ENCODE measurements at places on chromosomes 7 and 10.
A peak's percentile ranks its signal among the peaks of the same experiment; 100 is the strongest.

DNA sequence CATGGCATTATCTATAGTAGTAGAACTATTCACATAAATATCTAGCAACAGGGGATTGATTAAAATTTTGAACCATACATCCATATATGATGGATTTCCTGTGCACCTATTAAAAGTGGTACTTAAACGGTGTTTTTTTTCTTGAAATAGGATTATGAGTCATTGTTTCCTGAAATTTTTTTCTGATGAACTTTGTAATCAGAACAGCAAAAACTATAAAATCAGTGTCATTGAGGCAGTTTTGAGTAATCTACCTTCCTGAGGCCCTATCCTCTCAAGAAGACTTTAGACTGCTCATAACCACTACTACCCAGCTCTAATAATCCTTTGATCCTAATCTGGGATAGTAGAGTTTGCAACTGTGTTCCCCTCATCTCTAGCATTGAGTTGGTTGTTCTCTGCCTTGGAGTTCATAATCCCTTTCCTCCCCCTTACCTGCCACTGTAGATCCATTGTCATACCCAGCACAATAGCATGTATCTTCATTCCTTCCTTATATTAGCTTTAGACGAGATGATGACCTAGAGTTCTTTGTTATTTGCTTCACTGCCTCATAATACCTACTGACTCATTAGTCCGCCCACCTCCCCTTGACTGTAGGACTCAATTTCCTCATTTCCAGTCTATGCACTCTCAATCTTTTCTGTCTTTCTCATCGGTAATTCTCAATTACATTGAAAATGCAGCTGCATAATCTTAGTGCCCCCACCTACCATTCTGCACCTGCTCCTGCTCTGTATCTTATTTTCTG, 133.4 kb downstream of the LRRC4 start:
- DNase-seq, result no peak

DNA sequence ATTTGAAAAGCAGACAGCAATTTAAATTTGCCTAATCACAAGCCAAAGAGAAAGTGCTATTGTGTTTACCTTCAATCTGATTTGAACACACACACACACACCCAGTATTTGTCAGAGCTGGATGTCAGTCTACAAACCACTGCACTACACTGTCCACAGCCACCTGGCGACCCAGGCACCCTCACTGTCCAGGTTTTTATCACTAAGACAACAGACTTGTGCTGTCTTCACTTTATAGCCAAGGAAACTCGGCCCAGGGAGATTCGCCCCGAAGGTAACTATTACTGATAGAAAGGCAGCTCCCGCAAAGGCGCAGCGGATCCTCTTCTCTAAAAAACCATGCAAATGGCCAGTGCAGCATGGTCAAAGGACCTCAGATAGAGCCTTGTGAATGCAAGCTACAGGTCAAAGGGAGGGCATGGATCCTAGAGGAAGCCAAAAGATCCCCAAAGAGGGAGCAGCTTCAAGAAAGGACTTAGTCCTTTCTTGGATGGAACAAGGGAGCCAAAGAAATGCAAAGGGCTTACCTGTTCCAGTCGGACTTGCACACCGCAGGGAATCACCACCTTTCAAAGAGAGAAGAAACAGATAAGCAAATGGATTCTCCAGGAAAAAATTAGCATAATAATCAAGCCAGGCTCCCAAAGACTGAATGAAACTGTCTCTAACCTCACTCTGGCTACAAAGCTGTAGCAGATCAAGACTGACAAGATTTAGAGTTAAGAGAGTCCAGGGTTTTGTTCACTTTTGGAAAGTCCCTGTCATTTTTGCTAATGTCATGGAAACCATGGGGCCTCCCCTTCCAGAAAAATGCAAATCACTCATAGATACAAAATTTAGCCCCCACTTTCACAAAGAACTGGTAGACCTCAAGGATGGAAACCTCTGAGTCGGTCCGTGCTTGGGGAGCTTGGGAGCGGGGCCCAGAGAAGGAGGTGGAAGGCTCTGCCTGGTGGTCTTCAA, 101.1 kb downstream of the TNS3 start:
- no peak for DNase-seq

DNA sequence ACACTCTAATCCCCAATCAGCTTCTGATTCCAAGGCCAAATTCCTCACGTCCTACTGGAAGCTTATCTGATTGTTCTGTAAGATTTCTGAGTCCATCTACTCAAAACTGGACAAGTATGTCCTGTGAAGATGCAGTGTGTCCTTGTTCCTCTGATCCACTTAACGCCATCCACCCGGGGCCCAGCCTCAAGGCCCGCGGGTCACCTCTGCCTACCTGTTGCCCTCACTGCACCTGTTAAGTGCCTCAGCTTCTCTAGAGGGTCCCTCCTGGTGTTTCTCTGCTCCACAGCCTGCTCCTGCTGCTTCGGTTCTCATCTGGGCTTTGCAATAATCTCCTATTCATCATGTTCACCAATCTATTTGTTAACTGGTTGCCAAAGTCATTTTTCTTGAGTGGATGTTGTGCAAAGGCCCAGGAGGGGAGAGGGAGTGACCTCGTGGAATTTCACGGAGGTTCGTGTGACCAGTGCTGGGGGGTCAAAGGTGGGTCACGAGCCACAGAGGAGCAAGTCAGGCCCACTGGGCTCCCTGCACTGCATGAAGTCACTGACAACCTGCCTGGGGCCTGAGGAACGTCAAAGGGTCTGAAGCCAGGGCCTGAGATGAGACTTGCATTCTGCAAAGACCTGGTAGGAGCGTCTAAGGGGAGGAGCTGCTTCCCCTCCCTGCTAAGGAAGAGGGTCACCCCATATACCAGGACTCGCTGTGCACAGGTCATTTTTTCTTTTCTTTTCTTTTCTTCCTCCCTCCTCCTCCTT, 338.1 kb downstream of the WDR37 start:
- DNase-seq, result peak; percentile 32

- DNase-seq, result no peak
Observed at GRCh38 chr7:46756256-46756655, 825.7 kb downstream of the TNS3 start.

GRCh38 chr7:17939211-17939605, 1.1 kb downstream of the SNX13 start:
- DNase-seq, result no peak

DNA sequence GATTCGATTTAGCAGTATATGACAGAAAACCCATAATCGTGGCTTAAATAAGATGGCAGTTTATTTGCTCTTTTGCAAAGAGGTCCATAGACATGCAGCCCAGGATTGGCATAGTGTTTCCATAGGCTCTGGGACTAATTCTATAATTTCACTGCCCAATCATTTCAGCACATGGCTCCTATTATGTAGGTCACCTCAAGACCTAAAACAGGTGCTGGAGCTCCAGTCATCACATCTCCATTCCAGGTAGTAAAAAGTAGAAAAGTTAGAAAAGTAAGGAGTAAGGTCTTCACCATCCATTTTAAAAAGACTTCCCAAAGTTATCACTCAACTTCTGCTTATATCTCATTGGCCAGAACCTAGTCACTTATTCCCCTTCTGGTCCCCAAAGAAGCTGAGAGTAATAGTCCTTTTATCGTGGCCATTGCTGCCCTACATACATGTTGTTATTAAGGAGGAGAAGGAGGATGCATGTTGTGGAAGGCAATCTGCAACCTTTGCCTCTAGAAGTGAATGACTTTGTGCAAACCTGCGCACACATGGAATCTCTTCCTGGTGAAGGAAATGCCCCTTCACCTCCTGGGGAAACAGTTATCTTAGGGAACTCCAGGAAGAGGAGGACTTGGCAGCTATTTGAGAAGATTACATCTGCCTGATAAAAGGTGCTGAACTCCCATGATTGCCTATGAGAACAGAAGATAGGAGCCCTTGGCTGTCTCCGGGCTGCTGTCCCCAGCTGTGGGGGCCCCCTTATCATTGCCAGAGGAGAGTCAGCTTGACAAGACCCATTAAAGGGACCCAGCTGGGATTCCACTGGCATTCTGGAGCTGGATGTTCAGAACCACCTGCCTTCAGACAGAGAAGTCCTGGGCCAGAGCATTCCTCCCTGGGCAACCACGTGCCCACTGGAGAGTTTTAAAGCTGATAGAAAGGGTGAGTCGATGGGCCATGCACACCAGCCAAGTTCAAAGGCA, 330.6 kb upstream of the ZMIZ1 start:
- DNase-seq, result no peak

GRCh38 chr7:16726189-16726588, 27.4 kb upstream of the TSPAN13 start:
- no peak for DNase-seq

- DNase-seq, result no peak
Observed at GRCh38 chr7:44346063-44346462, 20.7 kb upstream of the CAMK2B start.

DNA sequence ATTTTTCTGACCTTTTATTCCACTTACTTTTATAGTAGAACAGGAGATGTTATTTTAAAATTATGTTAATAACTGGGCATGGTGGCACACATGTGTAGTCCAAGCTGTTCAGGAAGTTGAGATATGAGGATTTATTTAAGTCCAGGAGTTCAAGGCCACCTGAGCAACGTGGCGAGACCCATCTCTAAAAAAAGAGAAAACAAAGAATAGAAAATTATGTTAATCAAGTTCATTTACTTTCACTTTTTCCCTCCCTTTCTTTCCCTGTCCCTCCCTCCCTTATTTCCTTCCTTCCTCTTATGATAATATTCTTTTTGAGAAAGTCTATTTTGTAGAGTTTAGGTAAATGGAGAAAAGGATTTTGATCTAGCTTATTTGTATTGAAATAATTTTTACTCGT, 48.9 kb upstream of the HELLS start:
- no peak for DNase-seq

GRCh38 chr7:45102785-45103712, 8.4 kb downstream of the TBRG4 start:
- no peak for DNase-seq

GRCh38 chr10:117928741-117929140, 118.0 kb downstream of the RAB11FIP2 start:
- no peak for DNase-seq
